ENCODE measurements at places on chromosomes 12 and 14.

- DNase-seq: no peak
These were observed 111.7 kb downstream of the EFCAB11 start for GRCh38 chr14:89842837-89843236.

DNA sequence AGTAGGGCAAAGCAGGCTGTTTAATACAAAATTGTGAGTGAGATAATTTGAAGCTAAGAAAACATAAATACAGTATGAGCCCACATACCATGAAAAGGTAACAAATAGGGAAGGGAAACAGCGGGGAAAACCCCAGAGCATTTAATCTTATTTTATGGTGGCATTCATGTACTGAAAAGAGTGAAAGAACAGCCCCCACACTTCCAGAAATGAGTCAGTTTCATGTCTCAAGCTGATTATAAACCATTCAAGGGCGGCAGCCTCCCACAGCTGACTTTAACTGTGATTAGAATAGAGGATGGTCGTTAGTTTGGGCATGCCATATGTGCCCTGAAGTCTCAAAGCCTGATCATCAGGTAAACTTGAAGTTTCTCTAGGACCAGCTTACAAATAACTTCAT is 64.5 kb downstream of the FOXG1 start:
- DNase-seq: no peak

DNA sequence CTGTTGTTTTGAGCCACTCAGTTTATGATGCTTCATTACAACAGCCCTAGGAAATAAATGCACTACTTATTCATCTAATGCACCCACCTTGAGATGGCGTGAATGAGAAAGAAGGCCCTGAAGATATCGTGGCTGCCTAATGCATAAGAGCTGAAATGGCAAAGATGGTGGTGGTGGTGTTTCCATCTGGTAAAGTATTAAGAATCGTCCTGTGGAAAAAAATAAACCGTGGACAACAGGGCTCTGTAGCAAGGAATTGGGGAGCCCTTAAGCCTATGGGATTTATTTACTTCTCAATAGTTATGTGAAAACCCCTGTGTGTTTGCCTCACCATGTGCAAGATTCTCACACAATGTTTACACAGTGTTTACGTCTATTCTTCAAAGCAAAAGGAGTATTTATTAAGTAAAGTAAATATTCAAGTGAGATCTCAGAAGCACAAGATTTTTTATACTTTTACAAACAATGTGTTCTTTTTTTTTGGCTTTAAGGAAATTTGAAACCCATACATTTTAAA is 1555.2 kb upstream of the FLRT2 start:
- no peak for DNase-seq

GRCh38 chr14:72444701-72445100 is 449.2 kb downstream of the DPF3 start:
- no peak for DNase-seq

DNA sequence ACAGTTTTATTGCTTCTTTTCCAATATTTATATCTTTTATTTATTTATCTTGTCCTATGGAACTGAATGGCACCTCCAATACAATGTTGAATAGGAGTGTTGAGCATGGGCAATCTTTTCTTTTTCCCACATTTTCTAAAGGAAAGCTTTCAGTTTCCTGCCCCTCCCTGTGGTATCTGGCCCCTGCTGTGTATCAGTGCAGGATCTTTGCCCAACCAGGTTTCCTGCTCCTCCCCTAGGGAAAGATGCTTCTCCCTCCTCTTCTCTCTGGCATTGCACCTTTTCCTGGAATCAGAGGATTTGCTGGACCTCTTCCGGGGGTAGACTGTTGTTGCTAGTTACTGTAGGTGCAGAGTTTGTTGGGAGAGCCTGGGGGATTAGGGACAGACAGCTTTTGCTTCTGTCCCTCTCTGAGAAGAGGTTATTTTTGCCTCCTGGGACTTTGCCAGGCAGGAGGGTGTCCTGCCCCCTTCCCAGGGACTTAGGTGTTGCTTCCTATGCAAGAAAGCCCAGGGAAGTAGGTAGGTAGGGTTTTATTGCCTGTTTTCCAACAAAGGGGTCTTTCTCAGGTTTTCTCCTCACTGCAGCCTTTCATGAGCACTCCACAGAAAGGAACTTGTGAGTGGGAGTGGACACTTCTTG is 67.6 kb downstream of the POLR3B start:
- DNase-seq: no peak

GRCh38 chr12:103840462-103840875 is 565 bp downstream of the NT5DC3 start:
- DNase-seq: no peak

DNA sequence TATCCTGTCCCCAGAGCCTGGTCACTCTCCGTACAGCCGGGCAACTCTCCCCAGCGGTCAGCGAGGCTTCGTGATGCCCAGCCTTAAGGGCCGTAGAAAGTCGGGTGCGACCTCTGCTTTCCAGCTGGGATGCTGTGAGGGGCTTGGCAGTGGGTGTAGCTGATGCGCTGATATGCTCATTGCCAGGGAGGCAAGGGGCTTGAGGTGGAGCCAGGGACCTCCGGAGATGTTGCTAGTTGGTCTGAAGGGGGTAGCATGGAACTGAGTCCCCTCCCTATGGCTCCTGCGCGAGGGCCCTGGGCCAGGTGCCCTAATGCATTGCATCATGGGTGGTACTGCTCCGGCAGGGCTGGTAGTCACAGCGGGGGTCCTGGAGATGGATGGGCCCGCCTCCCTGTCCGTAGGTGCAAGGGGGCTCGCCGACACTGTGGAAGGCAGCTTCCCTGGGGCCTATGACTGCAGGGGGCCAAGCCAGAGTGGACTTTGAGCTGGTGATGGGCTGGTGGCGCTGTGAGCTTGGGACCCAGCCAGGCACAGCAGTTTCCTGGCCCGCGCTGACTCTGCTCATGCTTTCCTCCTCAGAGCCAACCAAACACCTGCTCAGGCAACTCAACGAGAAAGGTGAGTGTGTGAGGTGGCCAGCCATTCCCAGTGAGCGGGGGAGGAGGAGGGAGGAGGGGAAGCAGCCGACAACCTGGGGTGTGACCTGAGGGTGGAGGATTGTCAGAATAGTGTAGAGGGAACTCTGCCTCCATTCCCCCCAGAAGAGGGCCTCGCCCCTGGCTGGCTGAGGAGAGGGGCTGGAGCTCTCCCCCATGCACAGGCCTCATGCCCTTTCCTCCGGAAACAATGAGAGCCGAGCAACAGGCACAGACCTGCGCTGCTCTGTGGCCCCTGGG is 32.3 kb downstream of the PLEKHG3 start:
- DNase-seq: no peak

All from HL-60 (cell line).